ENCODE measurements at places on chromosomes 16 and 17.

DNA sequence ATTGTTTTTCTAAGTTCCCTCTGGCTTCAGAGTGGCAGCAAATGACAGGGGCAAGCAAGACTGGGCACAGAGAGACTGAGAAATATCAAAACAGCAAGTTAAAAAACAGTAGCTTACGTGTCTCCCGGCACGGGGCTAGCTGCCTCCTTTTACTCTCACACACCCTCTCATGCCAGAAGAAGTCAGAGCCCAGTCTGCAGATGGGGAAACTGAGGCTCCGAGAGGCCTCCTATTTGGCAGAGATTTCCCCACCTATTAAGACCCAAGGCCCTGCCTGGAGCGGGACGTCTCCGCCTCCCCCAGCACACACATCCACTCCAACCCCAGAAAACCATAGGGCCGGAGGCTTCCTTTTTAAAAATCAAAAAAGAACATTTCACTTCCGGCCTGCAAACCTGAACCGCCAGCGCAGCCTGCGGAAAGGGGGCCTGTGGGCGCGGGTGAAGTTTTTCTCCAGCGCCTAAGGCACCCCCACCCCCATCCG, 832 bp downstream of the CARHSP1 start:
- peak; percentile 21 for DNase-seq

DNA sequence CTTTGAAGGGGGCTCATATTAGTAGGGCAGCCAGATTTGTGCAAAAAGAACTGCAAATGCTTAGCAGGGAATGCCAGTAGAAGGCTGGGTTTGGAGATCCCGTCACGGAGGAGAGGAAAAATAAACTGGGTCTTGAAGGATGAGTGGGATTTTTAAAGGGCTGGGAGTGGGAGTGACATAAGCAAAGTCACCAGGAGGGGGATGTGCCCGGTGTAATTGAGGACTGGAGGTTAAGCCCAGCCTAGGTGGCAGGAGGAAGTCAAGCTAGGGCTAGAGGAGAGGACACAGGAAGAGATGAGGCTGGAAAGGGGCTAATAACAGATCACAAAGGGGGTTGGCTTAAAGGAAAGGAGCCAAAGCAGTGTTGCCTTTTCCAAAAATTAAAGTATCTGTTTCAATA, 23.2 kb upstream of the LONP2 start:
- DNase-seq, result no peak

DNA sequence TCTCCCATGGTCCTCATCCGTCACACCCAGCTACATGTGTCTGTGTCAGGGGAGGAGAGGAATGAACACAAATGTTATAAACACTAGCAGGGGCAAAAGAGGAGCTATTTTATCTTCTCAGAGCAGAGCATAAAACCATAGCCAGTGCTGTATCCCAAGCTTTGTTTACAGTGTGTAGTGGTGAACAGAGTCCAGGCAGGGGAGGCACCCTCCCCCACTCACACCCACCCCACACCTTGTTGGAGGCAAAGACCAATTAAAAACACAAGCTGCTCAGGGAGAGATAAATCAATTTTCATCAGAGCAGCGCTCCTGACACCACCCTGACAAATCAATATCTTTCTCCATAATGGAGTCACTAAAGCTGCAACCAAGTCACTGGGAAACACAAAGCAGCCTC, 132.6 kb upstream of the CCL2 start:
- no peak for DNase-seq

DNA sequence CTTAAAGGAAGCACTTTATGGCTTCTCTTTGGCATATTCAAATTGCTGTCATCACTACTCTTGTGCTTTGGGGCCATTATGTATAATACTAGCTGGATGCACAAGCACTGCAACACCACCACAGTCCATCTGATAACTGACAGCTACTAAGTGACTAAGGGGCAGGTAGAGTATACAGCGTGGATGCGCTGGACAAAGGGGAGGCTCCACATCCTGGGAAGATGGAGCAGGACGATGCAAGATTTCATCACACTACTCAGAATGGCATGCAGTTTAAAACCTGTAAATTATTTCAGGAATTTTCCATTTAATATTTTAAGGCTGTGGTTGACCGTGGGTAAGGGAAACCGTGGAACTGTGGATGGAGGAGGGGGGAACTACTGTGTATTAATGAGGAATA, 25.0 kb downstream of the MPRIP start:
- no peak for DNase-seq

DNA sequence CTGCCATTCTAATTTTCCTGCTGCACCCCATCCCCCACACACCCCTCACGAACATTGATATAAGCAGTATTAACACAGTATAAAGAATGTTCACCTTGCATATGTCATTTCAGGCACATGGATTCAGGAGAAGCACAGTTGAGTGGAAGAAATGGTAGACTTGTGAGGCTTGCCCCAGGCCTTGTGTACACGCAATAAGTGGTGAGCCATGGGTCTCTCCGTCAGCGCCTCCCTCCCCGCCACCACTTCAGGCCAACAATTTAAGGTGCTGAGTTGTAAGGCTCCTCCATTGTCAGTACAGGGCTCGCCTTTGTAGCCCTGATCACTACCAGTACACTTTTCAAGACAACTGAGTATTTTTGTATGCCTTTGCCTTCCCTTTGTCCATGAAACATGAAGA, 12.2 kb upstream of the CLEC18C start:
- no peak for DNase-seq

GRCh38 chr16:66354034-66354909, 12.2 kb upstream of the CDH5 start:
- no peak for DNase-seq

- no peak for DNase-seq
Observed at GRCh38 chr17:74949455-74950115, 13.9 kb downstream of the OTOP3 start.

DNA sequence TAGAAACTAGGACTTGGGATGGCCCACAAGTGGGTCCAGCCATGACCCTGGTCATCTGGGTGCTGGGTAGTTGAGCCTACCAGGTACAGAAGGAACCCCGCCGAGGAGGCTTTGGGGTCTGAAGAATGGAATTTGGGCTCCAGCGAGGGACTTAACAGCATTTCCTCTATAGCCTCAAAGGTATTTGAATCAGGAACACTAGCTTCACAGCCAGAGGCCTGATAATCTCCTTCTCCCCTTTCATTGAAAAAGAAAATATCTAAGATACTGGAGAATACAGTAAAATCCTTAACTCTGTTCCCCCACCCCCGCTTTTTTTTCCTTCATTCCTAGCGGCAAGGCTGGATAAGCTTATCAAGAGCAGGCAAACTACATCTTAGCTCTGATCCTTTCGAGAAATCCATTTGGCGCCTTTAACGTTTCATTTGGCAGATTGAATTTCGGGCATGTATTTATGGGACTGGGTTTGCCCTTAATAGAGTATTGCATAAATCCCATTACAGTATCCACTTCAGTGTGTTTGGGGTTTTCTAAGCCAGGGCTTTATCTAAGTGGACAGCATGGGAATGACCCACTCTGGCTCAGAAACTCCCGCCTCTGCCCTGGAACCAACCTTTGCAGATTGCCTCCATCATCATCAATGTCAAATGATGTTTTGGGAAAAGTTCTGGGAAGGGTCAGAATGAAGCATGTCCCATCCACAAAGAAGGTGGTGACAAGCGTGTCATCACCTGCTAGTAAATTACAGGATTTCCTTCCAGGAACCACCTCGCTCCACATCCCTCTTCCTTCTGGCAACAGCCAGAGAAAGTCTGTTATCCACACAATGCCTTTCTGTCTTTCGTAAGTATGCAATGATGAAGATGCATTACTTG, 36.9 kb downstream of the XYLT1 start:
- DNase-seq, result no peak

DNA sequence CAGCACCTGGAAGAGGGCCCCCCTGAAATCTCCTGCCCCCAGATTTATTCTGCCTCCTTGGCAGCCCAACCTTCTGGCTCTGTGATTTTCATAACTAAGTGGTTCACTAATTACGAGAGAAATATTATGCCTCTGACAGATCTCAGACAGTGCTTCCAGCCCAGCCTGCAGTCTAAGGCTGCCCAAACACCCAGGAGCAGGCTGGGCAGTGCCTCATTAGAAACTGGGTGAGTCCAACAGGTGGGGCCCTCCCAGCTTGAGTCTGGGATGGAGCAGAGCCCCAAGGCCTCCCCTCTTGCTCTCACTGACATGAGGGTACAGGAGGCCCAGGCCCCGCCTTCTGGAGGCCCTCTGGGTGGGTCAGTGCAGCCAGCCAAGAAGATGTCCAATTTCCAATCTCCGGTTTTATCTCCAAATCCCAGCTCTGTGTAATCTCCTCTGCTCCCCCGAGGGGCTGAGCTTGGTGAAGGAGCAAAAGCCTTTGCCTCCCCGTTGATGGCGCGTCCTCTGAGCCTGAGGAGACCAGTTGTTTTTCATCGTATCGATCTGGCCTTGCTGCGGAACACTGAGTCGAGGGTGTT, 20.1 kb upstream of the ABCC3 start:
- no peak for DNase-seq

- no peak for DNase-seq
Observed at GRCh38 chr17:47732399-47733046, 513 bp upstream of the TBX21 start.

DNA sequence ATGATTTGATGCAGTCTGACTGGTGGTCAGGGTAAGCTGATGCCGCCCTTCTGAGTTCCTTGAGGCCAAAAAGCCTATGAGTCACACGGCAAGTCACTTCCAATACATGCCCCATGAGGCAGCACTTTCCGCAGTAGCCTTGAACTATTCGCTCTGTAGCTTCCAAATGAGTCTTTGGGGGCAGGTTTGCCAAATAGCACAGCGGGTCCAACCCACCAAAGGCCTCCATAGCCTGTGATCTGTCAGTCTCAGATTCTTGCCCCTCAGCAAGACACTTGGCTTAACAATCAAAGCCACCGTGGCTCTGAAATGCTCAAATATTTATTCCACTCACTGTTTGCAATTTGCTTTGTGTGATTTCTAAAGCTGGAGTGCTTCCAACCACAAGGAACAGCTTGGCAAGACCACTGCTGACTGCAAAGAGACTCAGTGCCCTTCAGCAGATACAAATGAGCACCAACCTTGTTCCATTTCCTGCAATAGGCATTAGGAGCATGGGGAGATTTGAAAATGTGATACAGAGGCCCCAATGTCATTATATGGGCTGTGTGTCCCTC, 45.4 kb downstream of the CLEC19A start:
- no peak for DNase-seq

- DNase-seq, result no peak
Observed at GRCh38 chr17:2393954-2394749, 6.7 kb downstream of the MNT start.

GRCh38 chr17:42817866-42818265, 6.2 kb downstream of the BECN1 start:
- DNase-seq, result no peak

DNA sequence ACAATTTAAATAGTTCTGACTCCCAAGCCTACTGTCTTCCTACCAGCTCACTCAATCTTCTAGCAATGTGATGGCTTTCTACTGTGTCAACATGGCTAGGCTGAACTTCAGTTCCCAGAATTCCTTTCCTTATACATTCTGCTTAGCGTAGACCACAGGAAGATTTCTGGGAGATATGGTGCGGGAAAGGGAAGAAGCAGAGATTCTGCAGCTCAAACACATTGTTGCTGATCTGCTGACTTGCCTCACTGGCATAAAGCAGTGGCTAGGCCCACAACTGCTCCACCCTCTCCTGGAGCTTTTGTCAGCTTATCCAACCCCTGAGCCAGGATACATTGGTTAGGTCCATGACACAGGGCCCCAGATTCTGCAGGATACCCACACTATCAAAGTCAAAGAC, 58.8 kb downstream of the GAS7 start:
- no peak for DNase-seq

DNA sequence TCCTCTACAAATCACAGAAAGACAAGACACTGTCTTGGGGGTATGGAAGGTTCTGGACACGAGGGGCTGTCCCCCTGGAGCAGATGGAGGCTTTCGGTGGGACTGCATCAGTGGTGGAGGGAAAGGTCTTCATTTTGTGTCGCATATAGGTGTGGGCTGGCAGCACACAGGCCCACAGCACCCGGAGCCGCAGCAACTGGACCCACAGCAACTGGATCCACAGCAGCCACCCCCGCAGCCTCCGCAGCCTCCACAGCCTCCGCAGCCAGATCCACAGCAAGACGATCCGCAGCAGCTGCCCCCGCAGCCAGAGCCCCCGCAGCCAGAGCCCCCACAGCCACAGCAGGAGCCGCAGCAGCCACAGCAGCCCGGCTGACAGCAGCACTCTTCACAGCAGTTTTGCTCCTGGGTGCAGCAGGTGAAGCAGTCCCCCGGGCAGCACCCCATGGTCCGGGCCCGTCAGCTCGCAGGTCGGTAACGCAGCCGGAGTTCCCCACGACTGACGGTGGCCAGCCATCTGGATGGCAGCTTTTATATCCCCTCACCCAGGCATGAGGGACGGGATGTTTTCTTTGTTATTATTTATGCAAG, at the start of gene KRTAP17-1:
Gene KRTAP17-1, minus strand, starts transcription at position 507 of the 591 bp plus-strand sequence. Its CDS starts 60 bp downstream, at position 447.
- no peak for DNase-seq

DNA sequence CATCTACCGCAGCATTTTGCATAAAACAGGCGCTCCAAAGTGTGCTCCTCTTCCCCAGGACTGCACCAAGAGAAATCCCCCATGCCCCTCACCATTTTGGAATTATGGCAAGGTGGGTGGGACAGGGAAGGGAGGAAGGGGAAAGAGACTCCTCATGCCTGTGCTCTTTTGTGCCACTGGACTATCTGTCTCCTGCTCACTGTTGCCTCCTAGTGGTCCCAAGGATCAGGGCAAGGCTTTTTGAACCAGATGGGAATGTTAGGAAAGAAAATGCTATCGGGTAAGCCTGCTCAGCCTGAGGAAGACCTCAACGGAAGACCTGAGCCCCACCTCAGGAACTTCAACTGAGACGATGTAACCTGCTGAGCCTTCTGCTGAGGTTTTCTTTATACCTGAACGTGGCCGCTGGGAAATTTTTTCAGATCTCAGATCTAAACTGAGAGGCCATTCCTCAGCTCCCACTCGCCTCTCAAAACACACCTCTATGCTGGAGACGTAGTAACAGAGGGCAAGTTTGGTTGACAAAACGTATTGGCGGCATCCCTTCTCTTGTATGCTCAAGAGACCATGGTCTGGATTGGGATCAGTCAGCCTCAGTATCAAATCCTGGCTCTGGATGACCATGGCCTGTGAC, 58.3 kb downstream of the SPACA3 start:
- peak; percentile 45 for DNase-seq

GRCh38 chr16:87431926-87432325, 39.8 kb downstream of the MAP1LC3B start:
- peak; percentile 29 for DNase-seq

- no peak for DNase-seq
Observed at GRCh38 chr17:36941265-36942010, 4.2 kb downstream of the LHX1 start.

GRCh38 chr17:38861399-38861843, 7.9 kb upstream of the RPL23 start:
- DNase-seq, result peak; percentile 84

DNA sequence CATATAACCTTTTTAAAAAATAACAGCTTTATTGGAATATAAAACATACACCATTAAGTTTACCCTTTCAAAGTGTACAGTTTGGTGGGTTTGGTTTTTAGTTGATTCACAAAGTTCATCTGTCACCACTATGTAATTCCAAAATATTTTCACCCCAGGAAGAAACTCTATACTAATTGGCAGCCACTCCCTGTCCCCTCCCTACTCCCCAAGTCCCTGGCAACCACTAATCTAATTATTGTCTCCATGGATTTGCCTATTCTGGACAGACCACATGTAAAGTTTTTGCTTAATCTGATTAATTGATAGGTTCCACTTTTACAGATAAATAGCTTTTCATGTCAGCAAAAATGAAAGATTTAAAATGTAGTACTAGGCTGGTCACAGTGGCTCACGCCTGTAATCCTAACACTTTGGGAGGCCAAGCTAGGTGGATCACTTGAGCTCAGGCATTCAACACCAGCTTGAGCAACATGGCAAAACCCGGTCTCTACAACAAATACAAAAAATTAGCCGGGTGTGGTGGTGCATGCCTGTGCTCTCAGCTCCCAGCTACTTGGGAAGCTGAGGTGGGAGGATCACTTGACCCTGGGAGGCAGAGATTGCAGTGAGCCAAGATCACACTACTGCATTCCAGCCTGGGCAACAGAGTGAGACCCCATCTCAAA, 25.0 kb upstream of the MAPK3 start:
- no peak for DNase-seq
